ENCODE measurements at places on chromosomes 1 and 21. TPM values are rescaled to one million over a fixed set of nuclear protein-coding genes. Genes with fewer than 3 reads are reported as not detected.

GRCh38 chr1:157517016-157517415 lies 35.3 kb downstream of the FCRL5 start:
- H3K27ac ChIP-seq: no peak overlapping the region
- H3K4me1 ChIP-seq: no peaks in the 10 kb centered on the region
- no peaks in the 10 kb centered on the region for H3K27me3 ChIP-seq
- H3K4me3 ChIP-seq: no peak overlapping the region
- no peak for DNase-seq

HES3 gene
- not detected for total RNA-seq

PRKCZ gene
- total RNA-seq: 97.6 TPM

ZBTB8B gene
- total RNA-seq: 0.03 TPM

DNA sequence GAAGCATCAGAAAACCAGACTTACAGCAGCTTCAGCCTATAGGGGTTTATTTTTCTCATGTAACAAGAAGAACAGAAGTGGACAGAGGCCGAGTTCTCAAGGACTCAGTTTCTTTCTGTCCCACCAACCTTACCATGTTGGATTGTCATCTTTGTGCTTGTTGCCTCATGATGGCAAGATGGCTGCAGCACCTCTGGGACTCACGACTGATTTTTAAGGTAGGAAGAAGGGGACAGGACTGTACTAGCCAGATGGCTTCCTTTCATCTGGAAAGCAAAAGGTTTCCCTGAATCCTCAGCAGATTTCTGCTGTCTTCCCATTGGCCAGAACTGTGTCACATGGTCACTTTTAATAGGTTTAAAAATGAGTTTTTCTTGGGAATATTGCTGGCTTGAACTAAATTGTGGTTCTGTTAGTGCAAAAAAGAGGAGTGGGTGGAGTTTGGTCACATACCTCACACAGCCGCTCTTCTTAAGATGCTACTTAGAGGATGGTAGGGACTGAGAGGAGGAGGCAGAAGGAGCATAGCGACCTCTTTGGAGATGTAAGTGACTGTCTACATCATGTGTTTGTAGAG lies 48.1 kb upstream of the ENAH start:
- no peaks in the 10 kb centered on the region for H3K36me3 ChIP-seq
- no peak overlapping the region for H3K4me3 ChIP-seq
- H3K27me3 ChIP-seq: no peaks in the 10 kb centered on the region
- peaks cover 12% of the 10 kb centered on the region for H3K4me1 ChIP-seq
- H3K27ac ChIP-seq: no peak overlapping the region
- no peak for DNase-seq

- H3K36me3 ChIP-seq: peaks cover 40% of the 10 kb centered on the region
- H3K27ac ChIP-seq: no peak overlapping the region
- no peaks in the 10 kb centered on the region for H3K4me1 ChIP-seq
- DNase-seq: no peak
Observed at GRCh38 chr1:235670157-235670776, 20.7 kb upstream of the GNG4 start.

PTPN22 gene
- total RNA-seq: 14.1 TPM

NUF2 gene
- 0.92 TPM for total RNA-seq

Data from lower lobe of right lung (tissue), 2 donors.